Frontal cortex (tissue), 4 donors: ENCODE measurements at places on chromosomes 1 and 21. TPM values are rescaled to one million over a fixed set of nuclear protein-coding genes. Genes with fewer than 3 reads are reported as not detected.

GRCh38 chr1:81179242-81179641 lies 621.5 kb upstream of the ADGRL2 start:
- DNase-seq = no peak

DNA sequence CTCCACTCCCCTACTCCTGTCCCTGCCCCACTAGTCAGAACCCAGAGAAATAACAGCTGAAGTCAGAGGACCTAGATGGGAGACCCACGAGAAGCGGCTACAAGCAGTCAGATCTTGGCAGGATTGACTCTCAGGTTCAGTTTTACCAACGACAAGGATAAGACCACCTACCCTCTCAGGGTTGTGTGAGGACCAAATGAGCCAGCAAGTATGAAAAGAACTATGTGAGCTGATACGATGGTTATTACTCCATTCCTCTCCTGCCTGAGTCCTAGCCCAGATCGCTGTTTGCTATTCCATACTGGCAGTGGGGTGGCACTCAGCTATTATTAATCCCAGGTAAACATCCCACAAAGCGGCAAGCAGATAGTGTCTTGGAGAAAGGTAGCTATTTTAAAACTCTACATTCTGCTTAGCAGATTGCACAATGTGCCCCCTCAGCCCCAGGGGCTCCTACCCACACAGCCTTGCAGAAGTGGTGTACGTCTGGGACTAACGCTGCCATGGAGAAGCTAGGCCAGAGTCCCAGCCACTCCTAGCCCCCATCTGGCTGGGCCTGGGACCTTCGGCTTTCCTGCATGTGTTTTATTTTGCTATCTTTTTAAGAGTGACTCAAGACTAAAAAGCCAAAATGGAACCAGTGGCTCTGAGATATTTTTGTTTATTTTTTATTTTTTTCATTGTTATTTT lies 58.9 kb downstream of the CD46 start:
- DNase-seq = no peak

GRCh38 chr1:44327679-44328491 lies 27.2 kb downstream of the ERI3 start:
- no peak for DNase-seq

DNA sequence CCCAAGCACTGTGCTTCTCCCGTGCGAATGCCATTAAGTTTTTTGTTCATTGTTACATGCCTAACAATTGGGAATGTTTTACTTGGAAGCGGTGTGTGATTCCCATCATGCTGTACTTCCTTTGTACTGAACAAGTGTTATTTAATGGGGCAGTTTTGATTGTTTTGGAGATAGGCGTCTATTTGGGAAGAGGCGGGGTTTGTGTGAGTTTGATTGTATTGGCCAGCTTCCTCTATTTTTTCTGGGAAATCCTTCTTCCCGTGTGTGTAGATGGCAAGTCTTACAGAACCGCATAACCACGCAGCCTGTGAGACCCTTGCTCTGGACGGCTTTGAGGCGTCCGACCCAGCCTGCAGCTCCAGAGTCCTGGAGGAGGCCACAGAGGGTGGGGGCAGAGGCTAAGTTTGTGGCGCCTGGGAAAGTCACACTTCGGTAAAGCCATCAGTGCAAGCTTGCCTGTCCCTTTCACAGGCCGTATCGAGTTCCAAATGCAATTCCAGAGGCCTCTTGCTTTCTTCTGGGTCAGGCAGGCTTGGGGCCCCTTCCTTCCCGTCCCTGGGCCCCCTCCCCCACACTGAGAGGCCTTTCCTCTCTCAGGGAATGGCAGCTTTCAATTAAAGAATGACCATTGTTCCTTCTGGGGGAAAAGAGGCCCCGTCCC lies 210.3 kb downstream of the TOMM20 start:
- DNase-seq = no peak

- DNase-seq = no peak
These were observed 3.5 kb downstream of the NBL1 start for GRCh38 chr1:19647643-19648042.

DNA sequence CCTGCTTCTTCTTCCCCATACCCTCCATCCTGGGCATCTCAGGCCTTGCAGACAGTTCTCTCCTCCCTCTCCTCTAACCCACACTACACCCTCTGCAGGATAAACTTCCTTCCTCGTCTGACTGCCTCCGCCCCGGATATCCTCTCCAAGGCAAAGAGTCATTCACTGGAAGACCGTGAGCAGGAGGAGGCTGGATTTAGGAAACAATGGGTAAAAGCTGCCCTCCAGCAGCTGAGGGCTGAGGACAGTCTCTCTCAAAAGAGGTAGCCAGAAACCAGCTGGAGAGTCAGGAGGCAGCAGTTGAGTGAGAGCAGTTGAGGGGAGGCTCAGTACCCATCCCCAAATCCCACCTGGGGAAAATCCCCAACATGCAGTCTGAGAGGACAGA lies 1.4 kb downstream of the CSRP1 start:
- no peak for DNase-seq

DNA sequence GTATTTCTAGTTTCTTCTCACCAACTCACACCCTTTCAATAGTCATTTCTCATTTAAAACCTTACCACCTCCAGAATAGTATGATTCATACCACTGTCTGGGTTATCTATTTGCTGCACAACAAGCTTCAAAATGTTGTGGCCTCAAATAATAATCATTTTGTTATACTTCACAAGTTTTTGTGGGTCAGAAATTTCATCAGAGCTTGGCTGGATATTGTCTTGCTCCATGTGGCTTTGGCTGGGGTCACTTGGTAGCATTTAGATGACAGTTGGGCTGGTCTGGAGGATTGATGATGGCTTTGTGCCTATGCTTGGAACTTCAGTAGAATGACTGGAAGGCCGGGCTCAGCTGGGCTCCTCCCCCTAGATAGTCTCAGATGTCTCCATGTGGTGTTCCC lies 66.0 kb downstream of the TGFB2 start:
- DNase-seq = no peak

DNA sequence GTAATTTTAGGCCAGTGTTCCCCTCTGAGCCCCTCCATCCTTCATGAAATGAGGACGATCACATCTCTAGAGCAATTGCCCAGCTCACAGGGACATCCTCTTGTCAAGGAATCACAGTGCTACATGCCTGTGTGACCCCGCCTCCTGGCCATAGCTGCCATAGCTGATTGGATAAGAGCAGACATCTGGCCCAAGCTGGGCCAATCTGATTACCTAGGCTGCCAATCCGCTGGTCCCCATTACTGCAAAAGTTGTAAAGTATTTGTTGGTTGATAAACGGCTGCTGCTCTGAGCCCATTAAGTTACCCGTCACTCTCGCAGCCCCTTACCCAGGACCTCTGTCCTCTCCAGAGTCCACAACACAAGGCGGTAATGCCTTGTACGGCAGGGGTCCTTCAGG lies 8.3 kb downstream of the NT5C1A start:
- no peak for DNase-seq

GRCh38 chr1:77513839-77514763 lies 168.4 kb downstream of the ZZZ3 start:
- no peak for DNase-seq

- no peak for DNase-seq
These were observed 559.6 kb upstream of the DAB1 start for GRCh38 chr1:57983441-57983840.

- DNase-seq = no peak
These were observed 1.5 kb upstream of the VANGL2 start for GRCh38 chr1:160398823-160399222.

DNA sequence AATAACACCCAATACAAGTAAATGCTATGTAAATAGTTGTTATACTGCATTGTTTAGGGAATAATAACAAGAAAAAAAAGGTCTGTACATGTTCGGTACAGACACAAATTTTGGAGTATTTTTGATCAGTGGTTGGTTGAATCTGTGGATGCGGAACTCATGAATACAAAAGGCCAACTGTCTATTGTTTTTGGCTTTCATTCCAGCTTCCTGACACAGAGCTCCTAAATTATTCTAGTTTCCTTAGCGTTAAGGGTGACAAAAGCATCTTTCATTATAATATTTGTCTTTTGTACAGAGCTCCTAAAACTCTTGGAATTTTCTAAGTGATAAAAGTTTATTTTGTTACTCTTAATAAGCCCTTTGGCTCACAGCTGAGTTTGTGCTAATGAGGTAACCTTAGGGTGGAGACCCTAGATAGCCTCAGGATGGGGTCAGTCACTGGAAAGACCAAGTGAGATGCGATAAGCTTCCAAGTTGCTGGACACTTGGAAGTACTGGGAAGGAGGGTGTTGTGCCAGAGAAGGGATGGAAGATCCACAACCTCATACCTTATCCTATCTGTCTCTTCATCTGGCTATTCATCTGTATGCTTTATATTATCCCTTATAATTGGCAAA lies 57.4 kb upstream of the PRRC2C start:
- no peak for DNase-seq

DNA sequence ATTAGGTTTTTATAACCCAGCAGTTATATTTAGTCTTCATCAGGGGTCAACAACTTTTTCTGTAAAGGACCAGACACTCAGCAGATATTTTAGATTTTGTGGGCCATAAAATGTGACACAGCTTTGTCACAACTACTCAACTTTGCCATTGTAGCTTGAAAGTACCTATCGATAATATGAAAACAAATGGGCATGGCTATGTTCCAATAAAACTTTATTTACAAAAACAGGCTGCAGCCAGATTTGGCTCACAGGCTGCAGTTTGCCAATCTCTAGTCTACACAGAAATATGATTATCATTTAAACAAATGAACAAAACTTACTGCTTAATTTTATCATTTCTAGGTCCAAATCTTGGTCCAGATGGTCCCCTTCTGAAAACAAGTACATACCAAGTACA lies 23.0 kb downstream of the VAMP4 start:
- DNase-seq = no peak

DNA sequence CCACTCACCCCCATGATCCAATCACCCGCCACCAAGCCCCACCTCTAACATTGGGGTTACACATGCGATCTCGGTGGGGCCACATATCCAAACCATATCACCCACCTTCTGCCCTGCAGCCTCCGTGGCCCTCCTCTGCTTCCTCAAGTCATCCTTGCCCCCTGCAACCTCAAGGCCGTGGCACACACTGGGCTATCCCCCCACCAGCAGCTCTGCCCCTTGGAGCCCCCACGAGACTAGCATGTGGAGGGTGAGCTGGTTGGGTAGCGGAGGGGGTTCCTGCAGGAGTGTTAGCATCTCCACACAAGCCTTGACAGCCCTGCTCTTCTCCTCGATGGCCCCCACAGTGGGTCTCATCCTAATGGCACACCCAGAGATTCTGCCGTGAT lies 100.8 kb downstream of the TOMM20 start:
- no peak for DNase-seq

- DNase-seq = no peak
These were observed 89.9 kb downstream of the EPB41 start for GRCh38 chr1:29004288-29004687.

- no peak for DNase-seq
These were observed 163.9 kb downstream of the AKT3 start for GRCh38 chr1:243686159-243686558.

DNA sequence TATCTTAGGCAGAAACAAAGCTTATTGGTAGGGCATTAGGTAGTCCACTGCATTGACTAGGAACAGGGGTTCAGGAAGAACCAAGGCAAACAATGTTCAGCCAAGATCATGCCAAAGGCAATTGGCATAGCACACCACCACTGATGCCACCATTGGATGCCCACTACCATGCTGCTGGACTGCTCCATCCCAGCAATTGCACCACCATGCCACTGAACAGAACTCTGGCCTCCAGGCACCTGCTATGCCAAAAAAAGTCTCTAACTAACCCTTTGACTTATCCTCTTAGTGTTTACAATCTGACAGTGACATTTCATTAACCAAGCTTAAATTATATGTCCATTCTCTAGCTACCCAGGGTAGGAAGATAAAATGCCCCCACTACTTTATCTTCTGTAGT lies 509.6 kb upstream of the CAMK1G start:
- no peak for DNase-seq

- no peak for DNase-seq
These were observed 46.9 kb upstream of the TMEM125 start for GRCh38 chr1:43222879-43223278.

- DNase-seq = no peak
These were observed 16.5 kb downstream of the ATF3 start for GRCh38 chr1:212624976-212625501.

DNA sequence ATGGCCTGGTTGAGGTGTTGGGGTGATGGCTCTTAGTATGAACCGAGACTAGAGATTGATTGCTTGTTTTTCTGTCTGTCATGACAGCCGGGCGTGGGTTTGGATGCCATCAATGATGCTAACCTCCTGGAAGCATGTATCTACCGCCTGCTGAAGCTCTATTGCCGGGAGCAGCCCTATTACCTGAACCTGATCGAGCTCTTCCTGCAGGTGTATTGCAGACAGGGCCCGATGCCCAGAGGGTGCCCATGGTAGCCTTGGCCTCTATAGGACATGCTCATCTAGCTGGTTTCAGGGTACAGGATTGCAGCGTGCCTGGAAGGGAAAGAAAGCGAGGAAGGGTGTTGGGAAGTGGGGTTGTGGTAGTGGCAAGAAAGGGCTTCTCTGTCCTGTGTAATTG lies 2.6 kb upstream of the RUSC1 start:
- DNase-seq = no peak

DNA sequence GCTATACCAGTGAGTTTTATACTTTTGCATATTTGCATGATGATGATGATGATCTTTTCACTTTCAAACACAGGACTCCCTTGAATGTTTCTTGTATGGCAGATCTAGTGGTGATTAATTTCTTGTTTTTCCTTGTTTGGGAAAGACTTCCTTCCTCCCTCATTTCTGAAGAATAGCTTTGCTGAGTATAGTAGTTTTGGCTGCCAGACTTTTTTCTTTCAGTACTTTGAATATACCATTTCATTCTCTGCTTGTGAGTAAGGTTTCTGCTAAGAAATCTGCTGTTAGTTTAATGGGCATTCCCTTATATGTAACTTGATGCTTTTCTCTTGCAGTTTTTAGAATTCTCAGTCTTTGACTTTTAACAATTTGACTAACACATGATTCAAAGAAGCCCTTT lies 547.4 kb upstream of the CXADR start:
- no peak for DNase-seq

DNA sequence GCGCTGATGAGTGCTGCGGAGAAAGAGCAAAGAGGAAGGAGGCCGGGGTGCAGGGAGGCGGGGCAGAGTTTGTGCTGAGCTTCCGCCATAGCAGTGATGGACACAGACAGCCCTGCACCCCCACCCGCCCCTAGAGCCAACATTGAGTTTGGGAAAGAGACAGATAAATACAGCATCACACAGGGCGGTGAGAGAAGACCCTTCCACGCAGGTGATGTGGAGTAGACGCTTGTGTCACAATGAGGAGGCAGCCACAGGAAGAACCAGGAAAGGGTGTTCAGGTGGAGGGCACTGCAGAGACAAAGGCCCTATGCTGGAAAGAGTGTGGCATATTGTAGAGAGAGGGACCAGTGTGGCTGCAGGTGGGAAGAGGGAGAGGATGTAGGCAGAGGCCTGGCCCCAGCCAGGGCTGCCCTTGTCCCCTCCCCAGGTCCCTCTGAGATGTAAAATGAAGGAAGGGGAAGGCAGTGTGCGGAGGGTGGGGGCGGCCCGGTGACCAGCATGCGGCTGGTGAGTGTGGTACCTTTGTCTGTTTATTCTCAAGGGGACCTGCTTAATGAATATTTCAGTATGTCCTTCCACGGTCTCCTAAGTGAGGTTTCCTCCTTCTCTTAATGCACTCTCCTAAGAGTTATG lies 194.4 kb upstream of the TMEM51 start:
- no peak for DNase-seq

FAM177B gene
- total RNA-seq = not detected

DMAP1 gene
- total RNA-seq = 26.5 TPM

PTPN22 gene
- 0.82 TPM for total RNA-seq

ITGB2 gene
- 4.9 TPM for total RNA-seq

TMPRSS15 gene
- not detected for total RNA-seq

NHLH1 gene
- 0.41 TPM for total RNA-seq

IER5 gene
- total RNA-seq = 22.0 TPM

PHLDA3 gene
- total RNA-seq = 5.7 TPM

MAP3K21 gene
- 2.9 TPM for total RNA-seq

PPFIA4 gene
- total RNA-seq = 12.6 TPM
